Thyroid gland (tissue), 4 donors: ENCODE measurements at places on chromosomes 6 and 20. TPM values are rescaled to one million over a fixed set of nuclear protein-coding genes. Genes with fewer than 3 reads are reported as not detected.

- no peak for DNase-seq
These were observed 131.9 kb downstream of the UST start for GRCh38 chr6:148878683-148879082.

Gene SMOC2
- 25.7 TPM for total RNA-seq

DNA sequence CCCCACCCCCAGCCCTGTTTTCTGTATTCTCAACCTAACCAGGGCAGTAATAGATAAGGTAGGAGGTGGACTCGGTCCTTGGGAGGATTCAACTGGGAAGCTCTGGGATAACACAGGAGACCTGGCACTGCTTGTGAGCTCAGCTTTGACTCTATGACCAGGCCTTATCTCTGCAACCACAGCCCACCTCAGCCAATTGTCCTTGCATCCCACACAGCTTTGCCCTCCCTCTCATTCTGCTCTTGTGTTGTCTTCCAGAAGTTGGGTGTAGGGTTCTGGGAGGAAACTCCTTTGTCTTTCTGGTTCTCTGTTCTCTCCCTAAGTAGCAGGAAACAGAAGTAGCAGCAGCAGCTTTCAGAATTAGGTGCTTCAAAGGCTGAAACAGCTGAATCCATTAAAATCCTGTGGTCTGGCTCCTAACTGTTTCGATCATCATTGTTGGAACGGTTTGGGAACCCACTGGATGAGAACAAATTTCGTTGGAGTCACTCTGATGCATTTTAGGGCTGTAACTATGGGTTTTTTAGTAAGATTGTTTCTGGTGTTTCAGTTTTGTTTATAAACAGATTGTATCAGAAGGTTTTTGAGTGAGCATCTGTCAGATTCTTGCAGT, 32.4 kb upstream of the SNX9 start:
- no peak for DNase-seq

Gene ZSCAN26
- 33.8 TPM for total RNA-seq

Gene FOXF2
- 1.3 TPM for total RNA-seq

Gene RAET1L
- total RNA-seq, result not detected

GRCh38 chr20:50366270-50367103, 143.7 kb upstream of the PTPN1 start:
- DNase-seq, result peak; percentile 85

DNA sequence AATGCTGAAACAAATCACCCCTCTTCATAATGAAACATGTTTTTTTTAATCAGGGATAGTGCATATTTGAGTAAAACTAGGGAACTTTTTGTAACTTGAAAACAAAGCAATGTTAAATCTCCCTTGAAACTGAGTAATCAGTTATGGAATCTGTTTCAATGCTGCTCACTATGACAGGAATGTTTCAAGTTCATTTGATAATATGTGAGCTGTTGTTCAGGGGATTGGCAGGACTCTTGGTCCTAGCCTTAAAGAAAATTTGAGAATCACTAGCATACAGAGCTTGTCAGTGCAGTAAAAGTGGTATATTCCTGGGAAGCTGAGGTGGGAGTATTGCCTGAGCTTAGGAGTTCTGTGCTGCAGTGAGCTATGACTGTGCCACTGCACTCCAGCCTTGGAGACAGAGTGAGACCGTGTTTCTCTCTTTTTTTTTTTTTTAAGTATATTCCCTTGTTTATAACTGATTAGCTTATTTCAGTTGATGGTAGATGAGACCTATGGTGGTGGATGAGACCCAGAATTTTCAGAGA, 21.6 kb upstream of the CALHM6 start:
- no peak for DNase-seq

- DNase-seq, result no peak
These were observed 126.8 kb upstream of the HMGCLL1 start for GRCh38 chr6:55705451-55706440.

GRCh38 chr20:43789593-43789992, 62.8 kb upstream of the GTSF1L start:
- no peak for DNase-seq

- DNase-seq, result no peak
These were observed 18.7 kb upstream of the ATRN start for GRCh38 chr20:3452136-3452535.

DNA sequence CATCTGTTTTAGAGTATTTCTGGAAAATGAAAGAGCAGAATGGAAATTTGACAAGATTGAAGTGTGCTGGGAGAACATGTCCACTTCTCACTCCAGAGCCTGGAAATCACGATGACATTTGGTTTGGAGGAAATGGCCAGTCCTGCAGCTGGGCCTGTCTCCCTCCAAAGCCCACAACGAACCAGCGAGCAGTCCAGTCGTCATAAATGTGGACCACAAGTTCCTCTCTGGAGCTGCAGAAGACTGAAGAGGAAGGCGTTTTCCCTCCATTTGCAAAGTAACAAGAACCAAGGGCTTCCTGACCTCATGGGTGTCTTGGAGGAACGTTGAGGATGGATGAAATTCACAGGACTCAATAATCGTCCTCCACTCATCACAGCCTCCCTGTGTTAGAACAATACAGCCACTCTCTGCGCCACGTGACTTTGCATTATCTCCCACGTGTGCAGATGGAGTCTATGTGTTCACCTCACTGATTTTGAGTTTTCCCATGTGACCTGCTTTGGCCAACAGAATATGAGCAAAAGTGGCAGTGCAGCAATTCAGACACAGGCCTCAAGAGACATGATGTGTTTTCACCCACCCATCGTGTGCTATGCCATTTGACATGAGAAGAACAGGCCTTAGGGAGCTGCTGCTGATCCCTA, 9.1 kb upstream of the SPATS1 start:
- no peak for DNase-seq

Gene PAK5
- total RNA-seq, result 0.13 TPM

Gene SAPCD1
- 2.0 TPM for total RNA-seq

DNA sequence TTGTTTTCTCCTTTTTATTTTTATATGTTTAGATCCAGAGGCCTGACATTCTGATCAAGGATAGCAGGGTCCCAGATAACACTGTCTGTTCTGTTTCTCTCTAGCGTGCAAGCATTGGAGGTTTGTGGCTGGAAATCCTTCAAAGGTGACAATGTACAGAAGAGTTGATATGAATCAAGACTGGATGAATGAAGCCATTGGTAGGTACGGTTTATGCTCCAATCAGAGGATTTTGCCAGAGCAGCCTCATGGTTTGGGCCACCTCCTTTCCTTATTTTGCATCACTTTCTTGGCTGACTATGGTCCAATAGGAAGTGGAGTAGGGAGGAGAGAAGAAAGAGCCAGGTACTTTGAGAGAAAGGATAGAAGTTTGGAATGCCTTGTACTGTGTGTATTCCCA, 484.8 kb upstream of the JAG1 start:
- DNase-seq, result no peak

DNA sequence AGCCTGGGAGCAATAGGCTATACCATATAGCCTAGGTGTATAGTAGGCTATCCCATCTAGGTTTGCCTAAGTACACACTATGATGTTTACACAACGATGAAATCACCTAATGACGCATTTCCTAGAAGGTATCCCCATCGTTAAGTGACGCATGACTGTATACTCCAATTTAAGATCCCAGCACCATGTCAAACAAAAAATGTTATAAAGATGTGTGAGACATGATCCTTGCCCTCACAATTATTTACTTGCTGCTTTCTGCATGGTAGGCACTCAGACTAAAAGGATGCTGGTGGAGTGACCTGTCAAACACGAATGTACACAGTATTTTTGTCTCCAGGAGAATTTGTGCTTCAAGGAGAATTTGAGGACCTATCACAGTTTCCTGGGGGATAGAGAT, 32.3 kb downstream of the SNAP25 start:
- DNase-seq, result no peak

GRCh38 chr20:23655491-23656211, 17.9 kb upstream of the CST3 start:
- DNase-seq, result no peak

Gene TGM3
- not detected for total RNA-seq

GRCh38 chr6:91317247-91317835, 730.5 kb upstream of the MAP3K7 start:
- DNase-seq, result no peak
